ENCODE measurements at places on chromosomes 3 and 15.

DNA sequence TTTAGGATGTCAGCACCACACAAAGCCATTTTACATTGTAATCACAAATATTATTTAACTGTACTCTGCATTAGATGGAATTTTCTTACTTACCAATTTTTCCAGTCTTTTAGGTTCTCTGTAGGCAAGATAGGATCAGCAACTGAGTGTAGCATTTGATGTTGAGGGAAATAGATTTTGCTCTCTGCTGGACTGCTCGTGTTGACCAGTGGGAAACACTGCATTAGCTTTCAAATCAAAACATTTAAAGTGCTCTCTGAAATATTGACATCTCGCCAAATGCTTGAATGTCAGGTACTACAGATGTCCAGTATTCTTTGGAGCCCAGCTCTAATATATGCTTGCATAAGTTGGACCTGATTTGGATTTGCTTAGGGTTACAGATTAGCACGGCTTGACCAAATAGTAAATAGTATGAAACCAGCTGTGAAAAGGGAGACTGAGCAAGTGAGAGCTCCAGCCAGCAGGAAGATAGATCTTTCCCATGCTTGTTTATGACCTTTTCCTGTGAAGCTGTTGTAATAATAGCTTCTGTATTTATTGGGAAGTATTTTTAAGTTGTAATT lies 29.5 kb downstream of the P2RY14 start:
- DNase-seq = no peak

- DNase-seq = no peak
Measured at GRCh38 chr15:53918180-53919079, 59.8 kb upstream of the UNC13C start.

DNA sequence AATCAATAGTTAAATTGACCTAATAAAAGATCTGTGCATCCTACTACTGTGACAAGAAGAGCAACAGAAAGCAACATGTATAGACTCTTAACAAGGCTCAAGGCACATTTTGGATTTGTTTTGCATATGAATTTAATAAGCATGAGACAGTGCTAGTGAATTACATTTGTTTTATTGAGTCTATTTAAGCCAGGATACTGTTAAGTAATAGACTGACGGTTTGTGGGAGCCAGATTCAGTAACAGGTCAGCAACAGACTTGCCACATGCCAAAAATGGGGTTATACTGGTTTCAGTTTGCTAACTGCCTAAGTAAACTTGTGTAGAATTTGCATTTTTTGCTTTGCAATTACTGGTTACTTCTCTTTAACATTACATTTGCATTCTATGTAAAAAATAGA lies 54.0 kb downstream of the MBNL1 start:
- no peak for DNase-seq

DNA sequence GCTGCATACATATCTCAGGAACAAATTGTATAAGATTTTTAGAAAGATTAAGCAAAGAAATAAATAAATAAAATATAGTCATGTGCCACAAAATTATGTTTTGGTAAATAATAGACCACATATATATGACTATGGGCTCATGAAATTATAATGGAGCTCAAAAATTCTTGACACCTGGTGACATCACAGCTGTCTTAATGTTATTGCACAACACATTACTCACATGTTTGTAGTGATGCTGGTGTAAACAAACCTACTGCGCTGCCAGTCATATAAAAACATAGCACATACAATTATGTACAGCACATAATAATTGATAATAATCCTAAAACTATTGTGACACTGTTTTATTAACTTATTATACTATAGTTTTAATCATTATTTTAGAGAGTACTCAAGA lies 1159.1 kb downstream of the SI start:
- no peak for DNase-seq

GRCh38 chr15:51051776-51052175 lies 42.9 kb downstream of the TNFAIP8L3 start:
- DNase-seq = no peak

DNA sequence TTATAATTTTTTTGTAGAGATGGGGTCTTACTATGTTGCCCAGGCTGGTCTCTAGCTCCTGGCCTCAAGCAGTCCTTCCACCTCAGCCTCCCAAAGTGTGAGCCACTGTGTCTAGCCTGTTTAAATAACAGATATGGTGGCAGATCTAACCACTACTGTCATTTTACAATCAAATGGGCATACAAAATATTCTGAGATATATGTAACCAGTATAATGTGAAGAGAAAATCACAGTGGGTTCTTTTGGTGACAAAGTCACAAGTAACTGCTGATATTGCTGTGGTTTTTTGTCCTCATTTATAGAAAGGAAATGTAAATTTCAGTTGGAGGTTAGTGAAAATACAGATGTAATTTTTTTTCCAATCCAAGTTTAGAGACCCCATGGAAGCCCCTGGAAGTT lies 58.6 kb upstream of the ARHGEF3 start:
- no peak for DNase-seq

GRCh38 chr3:60992395-60992794 lies 258.9 kb downstream of the FHIT start:
- DNase-seq = no peak

GRCh38 chr3:129654131-129654530 lies 47.7 kb upstream of the PLXND1 start:
- no peak for DNase-seq

DNA sequence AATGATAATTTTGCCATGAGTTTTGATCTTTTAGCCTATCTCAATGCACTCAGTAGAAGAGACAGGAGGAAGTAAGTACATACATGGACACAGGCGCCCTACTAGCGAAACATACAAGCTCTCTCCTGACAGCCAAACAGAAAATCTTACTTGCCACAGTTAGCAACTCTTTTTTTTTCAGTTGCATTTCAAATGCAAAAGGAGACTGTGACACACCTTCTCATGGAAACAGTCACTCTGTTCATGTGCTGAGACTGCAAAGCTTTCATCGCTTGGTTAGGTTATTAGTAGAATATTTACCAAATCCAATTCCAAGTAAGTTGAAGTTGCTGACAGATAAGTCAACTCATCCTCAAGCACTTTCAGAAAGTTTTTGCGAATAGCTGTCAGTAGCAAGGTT lies 223.3 kb downstream of the FOXP1 start:
- DNase-seq = no peak

- no peak for DNase-seq
Measured at GRCh38 chr3:44981220-44981619, 5.2 kb downstream of the EXOSC7 start.

- no peak for DNase-seq
Measured at GRCh38 chr15:89506026-89506686, 9.8 kb upstream of the RHCG start.

- no peak for DNase-seq
Measured at GRCh38 chr15:74531144-74531811, 9.7 kb upstream of the ARID3B start.

DNA sequence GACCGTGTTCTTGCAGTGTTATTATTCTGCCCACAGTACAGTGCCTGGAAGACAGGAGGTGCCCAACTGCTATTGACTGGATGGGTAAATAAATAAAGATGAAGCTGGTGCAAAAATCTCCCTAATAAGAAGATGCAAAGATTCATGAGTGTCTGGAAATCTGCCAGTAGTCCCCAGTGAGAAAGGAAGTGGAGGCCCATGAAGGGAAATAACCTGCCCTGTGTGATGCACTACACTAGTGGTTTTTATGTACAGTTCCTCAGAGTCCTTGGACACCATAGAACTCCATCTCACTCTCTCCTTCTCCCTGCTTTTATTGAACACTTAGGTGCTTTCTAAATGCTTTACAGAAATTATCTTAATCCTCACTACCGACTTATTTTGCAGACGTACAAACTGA lies 8.3 kb upstream of the SUCLG2 start:
- DNase-seq = no peak

GRCh38 chr3:197317250-197317963 lies 19.0 kb upstream of the DLG1 start:
- no peak for DNase-seq

DNA sequence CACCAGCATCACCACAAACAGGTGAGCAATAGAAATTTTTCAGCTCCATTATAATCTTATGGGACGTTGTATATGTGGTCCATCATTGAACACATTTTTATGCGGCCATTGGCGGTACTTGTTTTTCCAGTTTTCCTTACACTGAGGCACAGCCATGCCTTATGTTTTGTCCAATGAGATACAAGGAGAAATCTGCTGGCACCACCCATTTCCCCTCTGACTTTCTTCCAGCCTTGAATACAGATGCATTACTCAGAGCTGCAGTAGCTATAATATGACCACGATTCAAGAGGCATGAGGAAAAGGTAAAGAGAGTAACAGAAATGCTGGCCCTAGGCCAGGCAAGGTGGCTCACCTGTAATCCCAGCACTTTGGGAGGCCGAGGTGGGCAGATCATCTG lies 9.0 kb upstream of the PIK3R4 start:
- no peak for DNase-seq

GRCh38 chr15:39393575-39394335 lies 187.1 kb upstream of the THBS1 start:
- no peak for DNase-seq

- DNase-seq = no peak
Measured at GRCh38 chr3:133069556-133070286, 31.5 kb downstream of the TMEM108 start.

GRCh38 chr15:56919609-56920366 lies 1.3 kb downstream of the TCF12 start:
- no peak for DNase-seq

DNA sequence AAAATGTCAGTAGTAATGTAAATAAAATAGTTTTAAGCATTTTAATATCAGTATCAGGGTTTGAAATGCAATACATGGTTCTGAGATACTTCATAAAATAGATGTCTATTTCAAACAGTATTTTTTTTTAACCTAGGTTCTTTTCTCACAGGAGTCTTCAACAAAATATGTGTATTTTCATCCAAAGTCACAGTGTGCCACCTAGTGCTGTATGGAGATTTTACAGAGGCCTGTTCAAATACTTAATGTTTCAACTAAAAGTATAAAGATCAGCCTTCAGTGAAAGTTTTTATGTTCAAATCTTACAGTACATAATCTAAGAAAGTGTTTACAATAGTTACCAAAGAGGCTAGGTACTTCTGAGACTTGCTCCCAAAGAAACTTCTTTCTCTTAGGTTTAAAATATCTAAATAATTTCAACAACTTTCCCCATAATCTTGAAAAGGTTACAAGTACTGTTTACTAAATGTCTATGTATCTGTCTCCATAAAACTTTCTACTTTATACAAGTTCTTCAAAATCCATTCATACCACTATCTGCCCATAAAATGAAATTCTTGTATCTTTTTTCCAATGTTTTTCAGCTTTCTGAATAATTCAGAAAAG lies 38.3 kb downstream of the SCAPER start:
- no peak for DNase-seq

- no peak for DNase-seq
Measured at GRCh38 chr15:56454836-56455235, 10.1 kb downstream of the MNS1 start.

GRCh38 chr15:57697588-57697987 lies 8.9 kb upstream of the POLR2M start:
- DNase-seq = no peak

Data from stimulated activated effector memory CD8-positive, alpha-beta T cell treated with anti-CD3 and anti-CD28 coated beads, Interleukin-12 subunit alpha, Interleukin-12 subunit beta, amount 100 ng/mL, for 72 hours (primary cell).